ENCODE measurements at places on chromosomes 7 and 10.

DNA sequence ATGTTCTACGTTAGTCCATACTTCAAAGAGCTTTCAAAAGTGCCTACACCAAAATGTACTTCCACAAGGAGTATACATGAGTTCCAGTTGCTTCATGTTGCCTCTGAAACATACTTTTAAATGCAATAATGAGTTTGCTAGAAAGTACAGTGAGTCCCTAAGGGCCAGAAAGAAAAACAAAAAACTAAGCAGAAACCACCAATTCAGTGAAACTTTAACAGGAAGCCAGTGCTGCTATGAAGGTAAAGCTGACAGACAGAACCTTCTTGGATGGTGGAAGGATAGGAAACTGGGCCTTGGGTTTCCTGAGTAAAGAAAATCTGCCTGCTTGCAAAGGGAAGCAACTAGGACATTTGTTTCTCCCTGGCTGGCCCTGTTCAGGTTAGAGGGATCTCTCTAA is 104.2 kb downstream of the CTTNBP2 start:
- DNase-seq = no peak

DNA sequence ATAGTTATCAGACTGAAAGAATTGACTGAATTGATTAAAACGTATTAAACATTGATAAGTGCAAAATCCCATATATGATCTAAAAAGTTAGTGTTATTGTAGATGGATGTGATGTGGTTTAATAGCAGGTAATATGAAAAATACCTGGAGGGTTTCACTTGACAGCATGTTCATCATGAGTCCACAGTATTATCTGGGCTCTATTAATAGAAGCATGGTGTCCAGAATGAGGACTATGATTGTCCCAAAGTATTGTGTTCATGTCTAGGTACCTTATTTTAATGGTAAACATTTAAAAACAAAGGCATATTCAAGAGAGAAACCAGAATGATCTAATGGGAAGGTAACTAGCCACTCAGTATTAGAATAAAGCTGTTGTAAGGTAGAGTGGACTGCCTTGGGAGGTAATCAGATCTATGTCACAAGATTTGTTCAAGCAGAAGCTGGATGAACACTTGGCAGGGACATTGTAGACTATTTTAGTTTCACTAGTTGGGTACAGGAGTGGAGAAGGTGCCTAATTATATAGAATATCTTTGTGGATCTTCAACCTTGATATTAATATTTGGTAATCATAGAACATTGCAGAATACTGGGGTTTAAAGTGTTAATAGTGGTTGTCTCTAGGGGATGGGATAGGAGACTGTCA is 43.5 kb downstream of the MCU start:
- DNase-seq = no peak

DNA sequence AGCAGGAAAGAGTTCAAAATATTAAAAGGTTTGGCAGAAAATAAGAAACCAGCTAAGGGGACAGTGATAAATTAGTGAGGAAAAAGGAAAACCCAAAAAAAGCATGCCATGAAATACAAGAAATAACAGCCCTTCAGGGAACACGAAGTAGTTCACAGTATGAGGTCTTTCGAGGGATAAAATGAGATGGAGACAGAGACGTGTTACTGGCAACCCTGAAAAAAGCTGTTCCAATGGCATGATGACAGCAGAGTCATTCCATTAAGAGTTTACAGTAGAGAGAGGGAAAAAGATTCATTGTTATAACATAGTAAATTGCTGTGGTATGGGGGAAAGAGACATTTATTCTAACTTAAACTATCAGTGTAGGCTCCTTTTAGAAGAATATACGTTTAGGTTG is 391.2 kb downstream of the ANKRD7 start:
- DNase-seq = no peak

DNA sequence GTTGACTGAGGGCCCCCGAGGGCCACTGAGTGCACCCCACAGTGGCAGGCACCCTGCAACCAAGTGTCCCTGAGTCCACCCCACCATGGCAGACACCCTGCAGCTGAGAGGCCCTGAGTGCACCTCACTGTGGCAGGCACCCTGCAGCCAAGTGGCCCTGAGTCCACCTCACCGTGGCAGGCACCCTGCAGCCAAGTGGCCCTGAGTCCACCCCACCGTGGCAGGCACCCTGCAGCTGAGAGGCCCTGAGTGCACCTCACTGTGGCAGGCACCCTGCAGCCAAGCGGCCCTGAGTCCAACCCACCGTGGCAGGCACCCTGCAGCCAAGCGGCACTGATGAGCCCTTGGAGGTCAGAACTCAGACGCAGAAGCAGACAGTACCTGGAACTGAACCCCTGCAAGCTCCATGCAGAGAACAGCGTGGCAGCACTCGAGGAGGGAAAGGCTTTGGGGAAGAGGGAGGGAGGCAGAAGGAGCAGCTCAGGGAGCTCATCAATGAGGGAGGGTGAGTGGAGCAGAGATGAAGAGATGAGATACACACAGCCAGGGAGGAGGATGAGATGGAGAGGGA is 156.5 kb downstream of the WDR37 start:
- no peak for DNase-seq

DNA sequence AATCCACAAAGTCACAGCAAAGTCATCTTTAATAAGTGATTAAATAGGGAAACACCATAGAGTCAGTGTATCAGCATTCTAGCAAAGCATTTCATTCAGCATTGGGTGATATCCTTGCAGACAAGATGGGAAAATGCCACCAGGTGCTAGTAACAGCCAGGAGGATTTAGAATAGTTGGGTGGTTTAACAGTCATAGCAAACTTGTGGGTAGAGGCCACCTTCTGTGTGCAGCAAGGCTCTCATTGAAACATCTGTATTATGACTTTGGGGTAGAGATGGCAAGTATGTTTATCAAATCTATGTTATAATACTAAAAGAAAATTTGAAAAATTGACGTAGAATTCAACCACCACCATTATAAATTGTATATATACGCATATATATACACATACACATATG is 26.4 kb upstream of the ADO start:
- DNase-seq = no peak

DNA sequence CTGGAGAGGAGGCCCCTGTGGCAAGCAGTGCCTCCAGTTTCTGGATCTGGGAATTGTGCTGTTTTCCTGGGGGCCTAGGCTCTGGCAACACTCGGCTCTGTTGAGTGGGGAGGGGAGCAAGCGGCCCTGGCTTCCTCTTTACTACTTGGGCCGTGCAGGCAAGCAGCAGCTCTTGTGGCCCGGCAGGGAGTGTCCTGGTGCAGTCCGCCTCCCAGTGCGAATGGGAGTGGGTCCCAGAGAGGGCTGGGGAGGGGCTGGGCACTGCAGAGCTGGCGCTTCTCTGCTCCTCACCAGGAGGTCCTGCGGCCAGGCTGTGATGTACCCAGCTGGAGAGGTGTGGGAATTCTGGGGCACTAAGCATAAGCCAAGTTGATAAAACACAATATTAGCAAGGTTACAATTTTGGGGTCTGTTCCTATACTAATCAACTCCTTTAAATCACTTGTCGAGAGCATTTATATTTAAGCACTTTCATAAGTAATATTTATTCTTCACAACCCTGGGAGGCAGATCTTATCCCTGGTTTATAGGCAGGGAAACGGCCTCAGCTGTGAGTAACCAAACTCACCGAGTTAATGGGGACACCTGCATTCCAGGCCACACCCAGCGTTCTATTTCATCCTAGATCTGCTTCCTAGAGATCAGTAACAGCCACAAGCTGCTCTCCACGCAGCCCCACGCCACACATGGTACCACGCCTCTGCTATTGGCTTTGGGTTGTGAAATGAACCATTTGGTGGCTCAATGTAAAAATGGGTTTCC is 183.4 kb upstream of the PLXNA4 start:
- no peak for DNase-seq

DNA sequence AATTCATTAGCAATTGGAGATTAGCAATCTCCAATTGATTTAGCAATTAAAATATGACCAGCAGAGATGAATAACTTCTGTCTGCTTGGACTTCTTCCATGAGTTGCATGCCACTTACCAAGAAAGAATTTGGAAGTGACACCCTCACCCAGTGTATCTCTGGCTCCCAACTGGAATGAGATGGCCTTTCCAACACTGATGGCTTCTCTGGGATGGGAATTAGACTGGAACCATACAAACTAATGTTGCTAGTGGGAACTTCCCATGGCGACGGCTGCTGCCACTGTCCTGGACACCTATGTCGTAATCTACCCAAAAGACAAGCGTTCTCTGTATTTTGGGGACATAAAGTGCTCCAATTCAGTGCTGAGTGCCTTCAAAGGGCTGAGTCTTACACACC is 192.3 kb downstream of the COBL start:
- DNase-seq = no peak

GRCh38 chr10:22010973-22011408 is 7.5 kb upstream of the DNAJC1 start:
- DNase-seq = no peak

- peak; percentile 82 for DNase-seq
These were observed 19.3 kb downstream of the PAPOLB start for GRCh38 chr7:4842319-4843064.

DNA sequence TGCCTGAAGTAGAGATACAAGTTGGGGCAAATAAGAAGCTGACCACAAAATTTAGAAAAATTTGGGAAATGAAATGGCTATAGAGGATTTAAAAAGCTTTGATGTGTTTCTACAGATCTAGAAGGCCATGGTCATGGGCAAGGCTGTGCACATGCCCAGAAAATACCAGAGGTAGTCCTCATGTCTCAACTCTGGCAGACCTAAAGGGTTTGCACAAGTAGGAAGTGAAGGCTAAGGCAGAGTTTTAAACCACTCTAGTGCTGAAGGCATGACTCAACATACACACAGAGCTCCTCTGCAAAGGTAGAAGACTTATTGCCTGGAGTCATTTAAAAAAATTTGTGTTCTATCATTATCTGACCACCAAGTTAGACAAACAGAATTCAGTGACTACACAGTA is 364.6 kb downstream of the CCSER2 start:
- DNase-seq = no peak

GRCh38 chr10:34252111-34252510 is 563.0 kb downstream of the PARD3 start:
- DNase-seq = peak; percentile 34

- no peak for DNase-seq
These were observed 17.9 kb downstream of the OGDH start for GRCh38 chr7:44624318-44624717.

GRCh38 chr10:114095559-114096337 is 52.1 kb downstream of the ADRB1 start:
- DNase-seq = no peak

GRCh38 chr10:76902949-76903348 is 734.7 kb downstream of the KCNMA1 start:
- peak; percentile 73 for DNase-seq

DNA sequence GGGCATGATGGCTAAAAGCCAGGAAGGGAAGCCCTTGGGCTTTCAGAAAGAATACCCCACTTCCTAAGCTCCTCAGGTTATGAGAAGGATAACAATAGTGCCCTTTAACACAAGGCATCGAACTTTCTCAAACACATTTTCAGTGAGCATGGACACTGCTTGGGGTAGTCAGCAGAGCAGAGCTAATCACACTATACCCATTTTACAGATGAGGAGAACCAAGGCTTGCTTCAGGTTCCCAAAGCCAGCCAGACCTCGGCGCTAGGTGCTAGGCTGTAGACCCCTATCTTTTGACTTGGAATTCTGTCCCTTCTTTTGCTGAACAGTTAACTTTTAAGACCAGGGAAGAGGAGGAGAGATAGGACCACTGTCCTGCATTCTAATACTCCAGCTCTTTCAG is 1.8 kb downstream of the NEURL1 start:
- no peak for DNase-seq

- no peak for DNase-seq
These were observed 32.1 kb downstream of the LRRC27 start for GRCh38 chr10:132363921-132364593.

GRCh38 chr7:10793995-10794775 is 179.5 kb upstream of the PHF14 start:
- no peak for DNase-seq

- no peak for DNase-seq
These were observed 2.9 kb upstream of the BTRC start for GRCh38 chr10:101351017-101351416.

- no peak for DNase-seq
These were observed 7.7 kb upstream of the GSTO1 start for GRCh38 chr10:104246976-104247375.

DNA sequence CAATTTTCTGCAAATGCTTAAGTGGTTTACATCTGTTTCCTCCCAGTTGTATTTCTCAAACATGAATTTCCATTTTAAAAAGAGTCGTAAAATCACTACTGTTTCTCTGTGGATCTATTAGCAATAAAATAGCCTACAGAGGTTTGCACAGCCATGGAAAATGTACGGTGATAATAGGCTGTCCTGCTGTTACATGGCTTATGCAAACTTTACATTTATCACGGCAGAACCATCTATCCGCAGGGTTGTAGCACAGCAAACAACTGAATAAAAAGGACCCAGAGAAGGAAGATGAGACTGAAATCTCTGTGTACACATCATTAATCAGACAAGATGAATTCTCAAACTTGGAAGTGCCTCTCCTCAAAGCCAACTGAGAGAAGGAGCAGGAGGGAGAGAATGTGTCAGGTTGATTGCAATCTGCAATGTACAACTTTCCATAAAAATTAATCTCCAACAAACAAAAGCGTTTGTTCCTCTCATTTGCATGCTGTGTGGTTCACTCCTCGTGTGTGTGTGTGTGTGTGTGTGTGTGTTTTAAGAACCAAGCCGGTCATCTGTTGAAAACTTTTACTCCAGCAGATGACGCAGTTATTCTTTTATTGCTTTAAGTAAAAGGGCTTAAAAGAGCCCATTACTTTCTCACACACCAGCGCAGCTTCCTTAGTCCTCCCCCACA is 279.3 kb downstream of the SKAP2 start:
- no peak for DNase-seq

GRCh38 chr10:101888251-101888949 is 44.8 kb upstream of the KCNIP2 start:
- DNase-seq = no peak

GRCh38 chr7:156039194-156039593 is 226.9 kb upstream of the SHH start:
- no peak for DNase-seq

DNA sequence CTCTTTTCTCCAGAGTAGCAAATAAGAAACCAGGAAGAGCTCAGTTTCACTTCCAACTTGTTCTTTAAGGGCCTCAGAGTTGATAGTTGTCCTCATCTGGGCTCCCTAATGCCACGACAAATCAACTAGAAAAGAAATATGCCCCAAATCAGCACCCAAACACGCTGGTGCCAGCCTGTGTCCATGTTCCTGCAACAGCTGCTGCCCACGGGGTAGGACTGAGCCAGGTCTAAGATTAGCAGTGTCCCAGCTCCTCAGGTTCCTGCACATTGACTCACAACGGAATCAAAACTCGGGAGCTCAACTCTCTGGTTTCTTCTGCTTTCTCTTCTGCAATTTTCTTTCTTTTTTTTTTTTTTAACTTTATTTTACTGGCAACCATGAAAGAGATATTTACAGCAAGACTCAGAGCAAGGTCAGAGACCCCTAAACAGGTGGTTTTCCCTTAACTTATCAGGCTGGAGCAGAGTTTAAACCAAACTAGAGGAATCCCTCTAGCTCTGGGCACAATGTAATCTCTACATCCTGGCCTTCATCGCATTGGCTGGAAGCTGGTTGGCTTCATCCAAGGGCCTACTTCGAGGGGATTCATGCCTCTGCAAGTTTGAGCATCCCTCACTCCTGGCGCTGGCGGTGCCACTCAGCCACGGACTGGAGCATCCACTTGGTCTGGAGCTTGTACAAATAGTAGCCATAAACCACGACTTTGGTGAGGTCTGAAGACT is 126.1 kb downstream of the PFKFB3 start:
- DNase-seq = peak; percentile 42

GRCh38 chr7:44098092-44099068 is 5.8 kb upstream of the AEBP1 start:
- DNase-seq = no peak

GRCh38 chr10:59085711-59086502 is 90.5 kb upstream of the PHYHIPL start:
- DNase-seq = no peak

GRCh38 chr10:18179891-18180290 is 39.7 kb downstream of the CACNB2 start:
- no peak for DNase-seq

Data from right cardiac atrium (tissue), 5 donors.